HEK293T (cell line): ENCODE measurements at places on chromosomes 16 and 17.
A peak's percentile ranks its signal among the peaks of the same experiment; 100 is the strongest.

- DNase-seq, result no peak
Observed at GRCh38 chr17:78039581-78039980, 81.1 kb downstream of the TNRC6C start.

DNA sequence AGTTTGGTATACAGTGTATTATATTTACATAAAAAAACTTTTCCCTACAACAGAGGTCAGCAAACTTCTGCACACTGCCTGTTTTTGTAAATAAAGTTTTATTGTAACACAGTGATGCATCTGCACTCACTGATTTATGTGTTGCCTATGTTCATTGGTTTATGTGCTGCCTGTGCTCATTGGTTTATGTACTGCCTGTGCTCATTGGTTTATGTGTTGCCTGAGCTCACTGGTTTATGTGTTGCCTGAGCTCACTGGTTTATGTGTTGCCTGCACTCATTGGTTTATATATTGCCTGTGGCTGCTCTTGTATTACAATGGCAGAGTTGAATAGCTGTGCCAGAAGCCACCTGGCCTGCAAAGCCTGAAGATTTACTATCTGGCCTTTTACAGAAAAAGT lies 81.6 kb downstream of the MYH11 start:
- DNase-seq, result peak; percentile 22

DNA sequence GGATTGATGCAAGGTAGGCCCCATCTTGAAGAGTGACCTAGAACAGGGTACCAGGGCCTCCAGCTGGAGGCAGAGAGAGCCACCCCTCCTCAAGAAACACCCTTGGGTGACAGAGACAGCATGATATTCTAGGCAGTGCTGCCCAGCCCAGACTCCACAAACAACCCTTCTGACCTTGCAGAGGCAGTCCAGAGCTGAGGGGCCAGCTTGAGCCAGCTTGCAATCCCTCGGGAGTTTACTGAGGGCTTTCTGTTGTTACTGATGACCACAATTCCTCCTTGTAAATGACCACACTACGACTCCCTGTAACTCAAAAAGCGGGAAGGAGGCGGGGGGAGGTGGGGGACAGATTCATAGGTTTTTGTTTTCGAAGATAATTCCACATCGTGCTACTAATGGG lies 18.6 kb upstream of the MNT start:
- no peak for DNase-seq

- no peak for DNase-seq
Observed at GRCh38 chr16:86307514-86307903, 202.8 kb upstream of the FOXF1 start.

- no peak for DNase-seq
Observed at GRCh38 chr16:67147437-67148140, 3.2 kb downstream of the B3GNT9 start.
